ENCODE measurements at places on chromosomes 2 and 18.

DNA sequence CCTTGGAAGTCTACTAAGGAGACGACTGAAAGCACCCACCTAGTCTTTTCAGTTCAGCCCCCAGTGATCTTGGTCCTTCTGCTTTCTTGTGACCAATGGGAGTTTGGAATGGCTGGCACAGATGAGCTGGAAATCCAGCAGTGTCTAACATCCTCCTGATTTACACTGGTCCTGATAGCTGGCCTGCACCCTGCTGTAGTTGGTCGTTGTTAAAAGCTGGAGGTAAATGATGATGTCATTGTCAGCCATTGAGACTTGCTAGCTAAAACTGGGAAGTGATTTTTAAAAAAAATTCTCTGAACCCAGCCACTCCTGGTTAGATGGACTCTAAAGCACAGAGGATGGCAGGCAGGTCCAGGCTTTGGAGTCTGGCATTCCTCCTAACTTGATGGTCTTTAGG is 19.3 kb downstream of the CCT7 start:
- DNase-seq, result no peak

DNA sequence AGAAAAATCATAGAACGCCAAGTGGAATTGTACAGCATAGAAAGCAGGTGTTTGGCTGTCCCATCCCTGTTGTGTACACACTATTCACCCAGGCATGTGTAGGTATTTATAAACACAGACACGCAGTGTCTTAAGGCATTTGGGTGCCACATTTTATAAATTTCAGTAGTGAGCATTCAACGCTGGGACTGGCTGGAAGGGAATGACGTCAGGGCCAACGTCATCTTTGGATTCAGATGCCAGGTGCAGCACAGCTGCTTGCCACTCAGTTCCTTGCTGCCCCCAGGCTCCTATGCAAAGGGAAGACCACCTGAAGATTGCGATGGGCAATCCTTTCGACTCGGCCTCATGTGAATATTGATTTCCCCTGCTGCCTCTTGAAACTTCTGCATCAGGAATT is 461.7 kb upstream of the SOX11 start:
- DNase-seq, result no peak

DNA sequence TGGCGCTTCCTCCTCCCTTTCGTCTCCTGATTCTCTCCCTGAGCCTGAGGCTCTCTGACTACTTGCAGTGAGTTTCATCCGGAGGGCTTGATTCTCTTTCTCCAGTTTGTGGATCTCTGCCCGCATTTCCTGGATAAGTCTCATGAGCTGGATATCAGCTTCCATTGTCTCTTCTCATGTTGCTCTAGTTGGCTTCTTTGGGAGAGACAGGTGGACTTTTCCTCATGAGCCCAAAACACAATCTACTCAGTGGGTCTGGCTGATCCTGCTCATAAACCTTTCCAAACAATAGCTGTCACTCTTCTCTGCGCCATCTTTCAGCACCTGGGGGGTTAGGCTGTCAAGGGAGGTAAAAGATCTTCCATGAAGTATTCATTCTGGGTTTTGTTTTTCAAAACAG is at the start of gene CCDC195:
Gene CCDC195 (minus strand): TSS at position 165 of the 400 bp plus-strand sequence. CDS start 0 bp downstream, at position 165.
- no peak for DNase-seq

DNA sequence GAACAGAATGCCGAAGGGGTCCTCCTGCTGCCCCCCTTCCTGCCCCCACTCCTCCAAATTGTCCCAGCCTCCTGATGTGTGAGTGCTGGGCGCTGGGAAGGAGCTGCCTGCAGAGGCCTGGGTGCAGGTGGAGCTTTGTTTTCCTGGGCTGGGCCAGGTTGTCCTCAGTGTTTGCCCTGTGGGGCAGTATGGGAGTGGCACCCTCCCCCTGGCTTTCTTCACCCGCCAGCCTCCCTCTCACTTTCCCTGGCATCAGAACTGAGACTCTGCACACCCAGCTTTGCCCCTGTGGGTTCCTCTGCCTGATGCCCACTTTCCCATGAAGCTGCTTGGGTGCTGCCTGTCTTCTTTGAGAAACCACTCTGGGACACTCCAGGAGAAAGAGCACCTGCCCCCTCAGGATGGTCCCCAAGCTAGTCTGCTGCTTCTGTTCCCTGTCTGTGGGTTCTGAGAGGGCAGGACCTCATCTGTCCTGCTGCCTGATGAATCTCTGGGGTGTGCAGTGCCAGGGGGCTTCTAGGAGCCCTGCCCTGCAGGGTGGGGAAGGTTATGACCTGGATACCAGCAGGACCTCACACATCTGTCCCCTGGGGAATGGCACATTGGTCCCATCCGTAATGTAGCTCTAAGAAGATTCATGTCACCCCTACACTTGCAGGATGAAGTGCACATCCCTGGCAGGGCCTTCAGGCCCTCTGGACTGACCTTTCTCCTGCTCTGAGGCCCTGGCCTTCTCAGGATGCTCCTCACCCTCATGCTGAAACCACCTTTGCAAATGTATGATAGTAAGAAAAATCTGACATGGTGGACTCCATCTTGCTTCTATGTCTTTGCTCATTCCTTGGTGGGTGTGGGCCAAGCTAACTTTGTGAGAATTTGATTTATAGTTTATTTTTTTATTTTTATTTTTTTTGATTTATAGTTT is 146.8 kb upstream of the HS6ST1 start:
- peak; percentile 46 for DNase-seq

DNA sequence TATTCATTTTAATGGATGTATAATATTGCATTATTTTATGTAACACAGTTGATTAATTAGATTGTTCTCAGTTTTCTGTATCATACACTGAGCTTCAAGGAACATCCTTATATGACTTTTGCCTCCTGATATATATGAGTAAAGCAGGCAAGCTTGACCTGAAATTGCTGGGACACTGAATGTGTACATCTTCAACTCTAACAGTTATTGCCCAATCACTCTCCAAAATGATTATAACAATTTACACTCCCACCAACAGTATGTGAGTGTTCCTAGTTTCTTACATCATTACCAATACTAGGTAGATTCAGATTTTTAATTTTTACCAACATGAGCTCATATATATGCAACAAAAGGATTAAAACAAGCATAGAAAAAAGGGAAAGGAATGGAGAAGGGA is 379.4 kb downstream of the SETBP1 start:
- no peak for DNase-seq

Data from right atrium auricular region (tissue), 2 donors.